Mammary epithelial cell (primary cell): ENCODE measurements at places on chromosomes 6 and 20. TPM values are rescaled to one million over a fixed set of nuclear protein-coding genes. Genes with fewer than 3 reads are reported as not detected.

DNA sequence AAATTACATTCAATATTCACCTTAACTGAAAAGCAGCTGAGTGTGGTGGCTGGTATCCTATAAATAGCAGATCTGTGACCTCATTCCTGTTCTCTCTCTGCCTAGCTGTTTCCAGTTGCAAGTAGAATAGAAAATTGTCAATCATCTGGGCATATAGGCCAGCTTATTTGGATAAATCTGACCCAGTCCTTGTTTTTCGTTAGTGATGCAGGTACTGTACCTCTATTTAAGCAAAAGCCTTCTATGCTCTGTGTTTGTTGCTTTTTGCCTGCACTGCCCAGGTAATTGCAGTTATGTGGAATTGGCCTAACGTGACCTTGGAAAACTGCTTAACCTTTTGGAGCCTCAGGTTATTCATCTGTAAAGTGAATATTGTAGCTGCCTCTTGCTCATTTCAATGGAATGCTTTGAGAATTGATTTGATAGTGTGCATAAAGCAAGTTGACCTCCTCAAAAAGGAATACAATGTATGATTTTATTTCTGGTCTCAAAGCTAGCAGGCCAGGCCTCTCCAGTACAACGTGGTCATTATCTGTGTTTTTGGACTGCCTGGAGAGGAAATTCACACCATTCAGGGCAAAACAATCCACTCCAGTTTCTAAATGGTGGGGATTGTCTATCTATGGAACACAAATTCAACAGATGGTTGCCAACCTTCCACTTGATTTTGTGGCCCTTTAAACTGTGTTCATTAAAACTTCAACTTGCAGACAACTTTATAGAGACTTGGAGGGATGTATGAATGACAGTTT lies 508.7 kb upstream of the CITED2 start:
- DNase-seq: no peak

GRCh38 chr20:50299325-50299629 lies 108.6 kb downstream of the CEBPB start:
- DNase-seq: no peak

DNA sequence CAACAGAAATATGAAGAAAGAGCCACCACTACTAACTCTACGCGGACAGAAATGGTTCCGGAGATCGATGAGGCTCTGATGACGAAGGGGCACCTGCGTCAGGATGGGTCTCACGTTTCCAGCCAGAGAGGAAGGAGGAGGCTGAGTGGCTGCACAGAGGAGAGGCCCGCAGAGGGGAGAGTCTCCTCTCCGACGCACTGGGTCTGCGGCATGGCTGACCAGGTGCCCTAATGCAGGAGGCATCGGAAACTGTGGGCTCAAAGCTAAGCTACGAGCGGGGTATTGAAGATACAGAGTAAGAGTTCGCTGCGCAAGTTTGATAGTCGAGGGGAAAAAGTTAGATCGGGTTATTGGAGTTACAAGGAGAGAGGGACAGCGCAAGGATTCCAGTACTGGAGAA lies 69.9 kb downstream of the TTLL2 start:
- no peak for DNase-seq

DNA sequence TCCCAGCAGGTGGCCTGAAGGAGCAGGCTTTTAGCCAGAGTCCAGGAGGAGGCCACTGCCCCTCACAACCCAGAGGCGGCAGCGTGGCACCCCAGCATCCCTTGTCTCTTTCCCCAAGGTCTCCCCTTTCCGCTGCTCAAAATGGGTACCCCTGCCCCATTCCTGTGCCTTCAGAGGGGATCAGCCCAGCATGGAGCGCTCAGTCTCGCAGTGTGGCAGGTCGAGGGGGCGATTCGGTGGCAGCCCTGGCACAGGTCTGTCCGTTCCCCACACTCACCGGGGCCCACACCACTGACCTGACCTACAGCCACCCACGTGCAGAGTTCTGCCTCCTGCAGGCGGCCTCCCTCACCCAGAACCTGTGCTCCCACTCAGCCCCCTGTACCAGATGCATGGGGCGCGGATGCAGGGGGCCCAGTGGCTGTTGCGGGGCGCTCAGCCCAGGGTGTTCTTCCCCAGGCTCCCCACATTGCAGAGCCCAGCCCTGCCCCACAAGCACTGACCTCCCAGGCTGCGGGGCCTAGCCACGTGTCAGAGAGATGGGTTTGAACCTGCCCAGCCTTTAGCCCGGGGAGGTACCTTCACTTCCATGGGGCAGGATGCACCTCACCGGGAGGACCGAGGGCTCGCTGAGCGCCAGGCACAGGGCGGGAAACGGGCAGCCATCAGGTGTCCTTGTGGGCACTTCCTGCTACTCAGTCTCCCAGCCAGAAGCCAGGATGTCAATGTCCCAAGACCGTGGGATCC lies 41.8 kb downstream of the DSTN start:
- peak; percentile 70 for DNase-seq

- no peak for DNase-seq
Observed at GRCh38 chr20:39429726-39430125, 467.6 kb downstream of the DHX35 start.

LTA gene
- not detected for polyA plus RNA-seq

DNA sequence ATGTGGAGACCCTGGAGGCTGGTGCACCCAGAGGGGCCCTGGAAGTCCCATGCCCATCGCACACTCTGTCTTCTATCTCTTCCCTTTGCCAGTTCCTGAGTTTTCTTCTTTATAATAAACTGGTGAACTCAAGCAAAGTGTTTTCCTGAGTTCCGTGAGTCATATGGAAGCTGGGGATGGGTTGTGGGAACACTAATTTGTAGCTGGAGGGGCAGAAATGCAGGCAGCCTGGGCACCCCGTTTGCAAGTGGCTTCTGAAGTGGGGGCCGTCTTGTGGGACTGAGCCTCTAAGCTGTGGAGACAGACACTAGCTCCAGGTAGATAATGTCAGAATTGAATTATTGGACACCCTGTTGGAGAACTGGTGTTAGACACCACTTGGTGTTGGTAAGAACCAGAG lies 3.2 kb upstream of the PPP1R3G start:
- peak; percentile 13 for DNase-seq

CTCFL gene
- polyA plus RNA-seq: not detected

PRDM13 gene
- not detected for polyA plus RNA-seq

COL11A2 gene
- polyA plus RNA-seq: 0.12 TPM

MRAP2 gene
- 1.4 TPM for polyA plus RNA-seq

GRCh38 chr20:44092551-44093248 lies 94.3 kb downstream of the JPH2 start:
- DNase-seq: peak; percentile 38

FAM83B gene
- 11.4 TPM for polyA plus RNA-seq

DNA sequence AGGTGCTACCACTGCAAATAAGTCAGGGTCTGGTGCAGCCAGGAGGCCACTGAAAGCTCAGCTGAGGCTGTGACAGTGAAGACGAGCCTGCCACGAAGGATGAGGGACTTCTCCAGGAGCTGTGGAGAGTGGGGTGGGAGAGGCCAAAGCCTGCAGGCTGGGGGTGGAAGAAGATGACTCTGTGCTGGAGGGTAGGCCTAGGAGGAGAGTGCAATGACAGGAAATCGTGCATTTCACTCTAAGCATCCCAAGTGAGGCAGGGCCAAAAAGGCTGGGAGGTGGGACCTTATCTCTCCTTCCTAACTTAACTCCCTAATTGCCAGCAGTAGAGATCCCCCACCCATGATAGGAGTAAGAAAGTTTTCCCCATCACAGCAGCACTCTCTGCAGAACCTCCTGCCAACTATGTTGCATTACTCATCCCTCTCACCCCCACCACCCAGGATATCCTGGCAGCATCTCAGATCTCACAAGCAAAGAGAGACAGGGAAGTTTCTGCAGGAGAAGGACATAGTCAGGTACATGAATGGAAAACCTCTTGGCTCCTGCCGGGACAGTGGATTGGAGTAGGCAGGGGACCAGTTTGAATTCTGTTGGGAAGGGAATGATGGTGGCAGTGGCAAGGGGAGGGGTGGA lies 466.2 kb downstream of the CDH26 start:
- no peak for DNase-seq

DNA sequence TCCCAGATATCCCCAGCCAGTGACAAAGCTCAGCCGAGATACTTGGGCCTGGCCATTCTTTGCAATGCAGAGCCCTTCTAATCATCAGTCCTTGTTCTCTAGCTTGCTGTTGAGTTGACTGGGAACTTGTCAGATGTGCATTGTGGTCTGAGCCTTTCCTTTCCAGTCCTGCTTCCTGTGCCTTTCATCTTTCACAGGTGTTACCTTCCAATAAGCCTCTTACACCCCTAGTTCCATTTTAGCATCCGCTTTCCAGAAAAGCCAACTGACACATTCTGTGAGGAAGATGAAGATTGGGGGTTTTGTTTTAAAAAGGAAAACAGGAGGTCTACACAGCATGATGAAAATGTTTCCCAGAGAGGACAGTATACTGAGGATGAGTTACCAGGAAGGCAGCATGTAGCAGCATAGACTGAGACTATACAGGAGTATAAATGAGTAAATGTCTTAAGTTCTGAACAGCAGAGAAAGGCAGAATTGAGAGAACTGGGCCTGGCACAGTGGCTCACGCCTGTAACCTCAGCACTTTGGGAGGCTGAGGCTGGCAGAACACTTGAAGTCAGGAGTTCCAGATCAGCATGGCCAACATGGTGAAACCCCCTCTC lies 5.6 kb upstream of the CEP85L start:
- no peak for DNase-seq

HRH3 gene
- polyA plus RNA-seq: not detected

DNA sequence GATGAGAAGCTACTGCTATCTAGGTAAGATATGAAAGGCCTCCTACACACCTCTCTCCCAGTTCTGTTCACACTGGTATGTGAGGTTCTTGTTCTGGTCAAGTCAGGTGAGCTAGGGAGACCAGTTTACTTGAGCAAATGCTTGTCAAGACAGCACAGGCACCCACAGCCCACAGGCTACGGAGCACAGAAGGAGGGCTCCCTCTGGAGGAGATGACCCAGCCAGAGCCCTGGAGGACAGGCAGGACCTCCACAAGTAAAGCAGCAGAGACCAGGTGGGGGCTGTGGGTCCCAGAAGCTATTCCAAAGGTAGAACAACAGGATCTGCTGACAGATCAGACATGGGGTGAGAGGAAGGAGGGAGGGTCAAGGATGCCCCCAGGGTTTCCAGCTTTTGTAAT lies 13.2 kb downstream of the MMP24OS start:
- DNase-seq: peak; percentile 50

MCHR2 gene
- polyA plus RNA-seq: not detected

DCDC2 gene
- polyA plus RNA-seq: 0.02 TPM

DNA sequence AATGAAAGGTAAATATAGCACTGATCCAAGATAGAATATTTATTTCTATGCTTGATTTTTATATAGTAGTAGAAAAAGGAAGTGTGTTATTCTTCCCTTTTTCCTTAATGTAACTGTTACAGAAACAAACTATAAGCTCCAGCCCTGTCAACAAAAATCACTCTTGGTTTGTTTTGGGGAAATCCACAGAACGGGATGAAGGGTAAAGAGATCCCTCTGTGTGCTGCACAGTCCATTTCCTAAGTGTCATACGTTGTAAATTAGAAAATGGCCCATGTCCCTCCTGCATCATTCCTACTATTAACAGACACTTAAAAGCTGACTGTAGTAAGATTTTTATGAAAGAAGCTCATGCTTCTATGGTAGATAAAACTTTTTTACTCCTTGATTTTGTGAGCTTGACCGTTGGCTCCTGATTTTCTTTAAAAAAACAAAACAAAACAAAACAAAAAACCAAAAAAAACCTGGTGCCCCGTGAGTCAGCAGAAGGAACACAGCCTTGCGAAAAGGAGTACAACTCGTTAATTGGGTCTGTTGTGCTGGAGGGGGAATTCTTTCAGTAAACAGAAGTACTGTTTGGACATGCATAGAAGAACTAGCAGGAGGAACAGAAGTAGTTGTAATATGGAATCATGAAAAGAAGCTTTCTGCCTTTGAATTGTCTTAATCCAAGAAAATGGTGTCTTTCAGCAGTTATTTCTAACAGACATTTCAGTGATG lies 67.5 kb downstream of the RTN4IP1 start:
- peak; percentile 74 for DNase-seq

DNA sequence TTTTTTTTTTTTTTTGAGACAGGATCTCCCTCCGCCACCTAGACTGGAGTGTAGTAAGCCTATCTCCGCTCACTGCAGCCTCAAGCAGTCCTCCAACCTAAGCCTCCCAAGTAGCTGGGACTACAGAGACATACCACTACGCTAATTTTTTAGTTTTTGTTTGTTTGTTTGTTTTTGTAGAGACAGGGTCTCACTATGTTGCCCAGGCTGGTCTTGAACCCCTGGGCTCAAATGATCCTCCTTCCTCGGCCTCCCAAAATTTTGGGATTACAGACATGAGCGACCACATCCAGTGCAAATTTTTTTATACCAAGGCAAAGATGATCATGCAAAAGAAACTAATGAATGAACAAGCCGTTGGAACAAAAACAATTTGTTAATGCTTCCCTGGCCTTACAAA lies 5.3 kb downstream of the FUCA2 start:
- DNase-seq: no peak

- no peak for DNase-seq
Observed at GRCh38 chr6:163263196-163263595, 151.3 kb upstream of the QKI start.

GRCh38 chr20:38536310-38536709 lies 44.7 kb upstream of the ADIG start:
- DNase-seq: peak; percentile 73

DNA sequence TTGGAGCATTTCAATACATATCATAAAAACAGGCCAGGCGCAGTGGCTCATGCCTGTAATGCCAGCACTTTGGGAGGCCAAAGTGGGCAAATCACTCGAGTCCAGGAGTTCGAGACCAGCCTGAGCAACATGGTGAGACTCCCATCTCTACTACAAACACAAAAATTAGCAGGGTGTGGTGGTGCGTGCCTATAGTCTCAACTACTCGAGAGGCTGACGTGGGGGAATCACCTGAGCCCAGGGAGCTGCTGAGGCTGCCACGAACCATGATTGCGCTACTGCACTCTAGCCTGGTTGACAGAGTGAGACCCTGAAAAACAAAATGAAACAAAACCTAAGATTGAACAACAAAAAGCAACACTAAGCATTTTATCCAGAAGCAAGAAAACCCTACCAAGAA lies 47.2 kb downstream of the BACH2 start:
- no peak for DNase-seq

DNA sequence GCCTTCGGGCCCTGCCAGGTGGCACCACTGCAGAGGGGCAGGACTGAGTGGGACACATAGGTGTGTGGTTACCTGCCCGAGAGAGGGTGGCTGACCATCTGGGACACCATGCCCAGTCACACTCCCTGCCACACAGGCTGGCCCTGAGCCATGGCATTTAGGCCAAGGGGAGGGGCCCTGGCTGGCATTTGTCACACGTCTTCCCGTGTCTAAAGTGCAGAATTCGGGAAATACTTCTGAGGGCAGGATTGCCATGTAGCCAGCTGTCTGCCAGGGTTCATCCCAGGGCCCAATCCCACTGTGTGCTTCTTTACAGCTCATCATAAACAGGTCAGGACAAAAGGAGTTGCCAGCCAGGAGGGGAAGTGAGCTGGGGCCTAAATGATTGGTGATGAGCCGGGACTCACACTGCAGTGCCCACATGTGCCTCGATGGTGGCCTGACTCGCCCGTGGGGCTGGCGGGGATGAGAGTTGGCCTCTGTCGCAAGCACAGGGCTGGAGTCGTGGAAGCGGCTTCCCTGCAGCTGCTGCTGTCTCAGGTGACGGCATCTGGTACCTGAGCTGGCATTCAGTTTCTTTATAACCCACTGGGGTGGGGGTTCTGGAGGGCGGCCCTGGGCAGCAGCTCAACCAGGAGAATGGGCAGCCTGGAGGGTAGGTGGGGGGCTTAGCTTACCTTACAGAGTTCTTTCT lies 5.9 kb upstream of the UNC93A start:
- no peak for DNase-seq

ADAM33 gene
- not detected for polyA plus RNA-seq

IBTK gene
- polyA plus RNA-seq: 12.4 TPM

GRCh38 chr6:57432157-57432556 lies 114.7 kb downstream of the PRIM2 start:
- no peak for DNase-seq

GRCh38 chr6:119483908-119484307 lies 134.3 kb upstream of the MAN1A1 start:
- no peak for DNase-seq
